Activated T-cell treated with anti-CD3 and anti-CD28 coated beads, Interleukin-2, amount 50 U/mL, for 1 hour (primary cell): ENCODE measurements at places on chromosomes 3 and 15.

DNA sequence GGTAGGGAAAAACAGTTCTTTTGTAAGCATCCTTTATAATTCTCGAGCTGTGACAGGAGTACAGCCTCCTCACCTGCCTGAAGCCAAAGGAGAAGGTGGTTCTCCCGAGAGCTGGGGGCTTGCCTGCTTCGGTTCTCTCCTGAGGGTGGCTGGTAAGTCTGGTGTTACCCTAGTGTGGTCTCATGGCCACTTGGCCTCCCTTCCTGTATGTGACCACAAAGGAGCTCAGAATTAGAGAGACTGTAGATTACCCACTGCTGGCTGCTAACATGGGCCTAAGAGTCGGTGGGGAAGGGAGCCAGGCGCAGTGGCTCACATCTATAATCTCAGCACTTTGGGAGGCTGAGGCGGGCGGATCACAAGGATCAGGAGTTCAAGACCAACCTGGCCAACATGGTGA, 12.6 kb downstream of the PDHB start:
- DNase-seq, result no peak

DNA sequence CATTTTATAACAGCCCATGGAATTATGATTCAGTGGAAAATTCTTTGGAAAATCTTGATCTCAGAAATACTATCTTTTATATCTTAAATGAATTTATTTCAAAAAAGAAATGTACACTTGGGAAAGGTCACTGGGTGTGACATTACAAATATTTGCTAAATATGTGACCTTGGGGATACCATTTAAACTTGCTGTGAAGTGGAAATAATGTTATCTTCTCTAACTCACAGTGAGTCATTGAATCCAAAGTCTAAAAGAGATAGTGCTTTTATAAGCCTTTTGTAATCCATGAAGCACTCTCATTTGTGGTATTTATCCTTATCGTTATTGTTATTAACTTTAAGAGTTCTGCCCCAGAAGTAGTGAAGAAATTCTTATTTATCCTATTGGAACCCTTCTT, 289.8 kb upstream of the SEMA6D start:
- no peak for DNase-seq

DNA sequence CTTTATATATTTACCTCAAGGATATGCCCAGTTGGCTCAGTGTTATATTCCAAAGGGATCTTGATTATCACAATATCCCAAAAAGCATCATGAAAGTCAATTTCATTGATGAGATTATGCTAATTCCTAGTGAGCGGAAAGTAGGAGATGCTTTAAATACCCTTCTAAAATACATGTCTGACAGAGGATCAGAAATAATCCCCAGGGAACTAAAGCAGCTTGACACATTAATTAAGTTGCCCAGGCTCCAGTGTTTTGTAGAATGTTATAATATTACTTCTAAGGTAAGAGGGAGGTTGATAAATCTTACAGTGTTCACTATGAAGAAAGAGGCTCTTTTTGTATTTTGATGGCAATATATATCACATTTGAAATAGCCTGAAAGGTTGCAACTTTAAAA, 767.5 kb upstream of the ROBO1 start:
- no peak for DNase-seq

GRCh38 chr3:138941259-138941885, 5.6 kb downstream of the FOXL2 start:
- no peak for DNase-seq

- DNase-seq, result no peak
These were observed 8.4 kb downstream of the TMOD3 start for GRCh38 chr15:51837792-51838251.

DNA sequence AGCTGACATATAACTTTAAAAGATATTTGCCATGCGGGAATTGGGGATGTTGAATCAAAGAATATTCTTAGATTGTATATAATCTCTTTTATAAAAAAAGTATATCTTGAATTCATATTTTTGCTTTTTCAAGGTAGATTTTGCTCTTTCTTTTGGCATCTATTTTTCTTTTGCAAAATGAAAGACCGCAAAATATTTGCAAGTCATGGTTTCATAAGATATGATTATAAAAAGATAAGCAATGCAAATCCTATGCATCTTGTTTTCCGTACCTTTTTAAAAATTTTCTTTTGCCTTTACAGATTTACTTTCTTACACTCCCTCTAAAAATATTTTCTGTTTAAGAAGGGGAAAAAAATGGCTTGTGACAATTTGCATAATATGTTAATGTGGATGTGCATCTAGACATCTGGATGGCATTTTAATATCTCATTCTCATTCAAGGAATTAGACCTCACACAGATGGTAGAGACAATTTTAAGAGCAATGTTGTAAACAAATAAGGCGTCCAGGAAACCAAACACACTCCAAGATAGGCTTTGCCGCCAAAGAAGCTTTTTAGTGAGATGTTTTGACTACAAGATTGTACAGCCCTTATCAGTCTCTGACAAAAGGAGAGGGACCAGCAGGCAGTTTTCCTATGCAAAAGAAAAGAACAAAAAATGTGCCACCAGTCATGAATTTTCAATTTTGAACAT, 371.1 kb downstream of the CHL1 start:
- no peak for DNase-seq

GRCh38 chr3:52053307-52054304, 2.8 kb downstream of the DUSP7 start:
- peak; percentile 55 for DNase-seq

DNA sequence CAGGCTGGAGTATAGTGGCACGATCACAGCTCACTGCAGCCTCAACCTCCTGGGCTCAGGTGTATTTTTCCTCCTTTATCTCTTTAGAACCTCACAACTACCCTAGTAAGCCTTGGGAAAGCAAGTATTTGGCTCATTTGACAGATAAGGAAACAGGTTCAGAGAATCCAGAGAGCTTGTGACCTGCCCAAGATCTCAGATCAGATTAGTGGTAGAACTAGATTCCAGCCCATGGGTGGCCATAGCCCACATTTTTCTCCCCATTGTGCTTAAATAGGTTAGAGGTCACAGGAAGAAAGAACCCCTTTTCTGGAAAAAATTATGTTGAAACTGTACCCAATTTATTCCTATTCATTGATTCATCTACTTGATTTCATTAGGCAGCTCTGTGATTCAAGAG, 64.3 kb downstream of the TSC22D2 start:
- DNase-seq, result no peak

- DNase-seq, result no peak
These were observed 59.4 kb downstream of the DENND4A start for GRCh38 chr15:65732698-65733097.

DNA sequence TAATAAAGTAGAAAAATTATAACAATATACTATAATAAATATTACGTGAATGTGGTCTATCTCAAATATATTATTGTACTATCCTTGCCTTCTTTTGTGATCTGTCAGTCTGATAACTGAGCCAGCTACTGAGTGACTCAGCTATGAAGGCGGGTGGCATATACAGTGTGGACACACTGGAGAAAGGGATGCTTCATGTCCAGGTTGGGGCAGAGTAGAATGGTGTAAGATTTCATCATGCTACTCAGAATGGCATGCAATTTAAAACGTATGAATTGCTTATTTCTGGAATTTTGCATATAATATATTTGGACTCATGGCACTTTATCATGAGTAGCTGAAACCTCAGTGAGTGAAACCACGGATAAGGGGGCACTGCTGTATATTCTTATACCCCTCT, 172.9 kb upstream of the TBC1D5 start:
- no peak for DNase-seq

GRCh38 chr15:47273864-47274263, 443.4 kb upstream of the SEMA6D start:
- DNase-seq, result no peak

GRCh38 chr3:37571269-37571668, 290.4 kb upstream of the CTDSPL start:
- DNase-seq, result no peak

DNA sequence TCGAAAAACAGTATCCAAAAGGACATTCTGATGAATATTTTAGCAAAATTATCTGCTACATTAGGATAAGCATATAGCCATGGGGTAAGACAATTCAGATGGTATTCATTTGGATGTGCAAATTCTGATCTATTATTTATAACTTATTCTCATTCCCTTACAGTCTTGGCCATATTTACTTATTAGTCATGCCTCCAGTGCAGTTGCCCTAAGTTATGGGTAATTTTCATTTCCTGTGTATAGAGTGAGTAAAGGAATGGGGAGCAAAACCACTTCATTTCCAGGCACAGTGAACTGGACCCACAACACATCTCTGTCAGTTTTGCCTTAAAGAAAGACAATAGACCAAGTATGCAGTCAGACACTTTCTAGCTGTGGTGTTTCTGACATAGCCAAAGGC, 134.3 kb downstream of the POLQ start:
- no peak for DNase-seq

- no peak for DNase-seq
These were observed 16.9 kb upstream of the ZFYVE19 start for GRCh38 chr15:40789999-40790398.

DNA sequence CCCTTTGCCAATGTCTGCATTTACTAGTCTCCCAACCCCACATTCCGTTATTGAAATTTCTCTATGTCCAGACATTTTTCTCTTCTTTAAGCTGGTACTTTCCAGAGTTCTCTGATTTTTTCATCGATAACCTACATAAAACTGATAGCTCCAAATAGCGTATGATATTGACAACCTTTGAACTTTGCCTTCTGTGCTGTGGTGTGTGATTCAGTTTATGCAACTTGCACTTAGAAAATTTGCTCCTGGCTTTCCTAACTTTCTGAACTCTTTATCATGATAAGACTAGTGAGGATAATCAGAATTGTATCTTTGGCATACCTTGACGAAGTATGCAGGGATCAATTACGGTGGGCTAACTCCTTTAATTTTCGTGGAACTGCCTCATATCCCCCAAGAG, 1261.3 kb downstream of the SI start:
- no peak for DNase-seq

- no peak for DNase-seq
These were observed 232.9 kb upstream of the RGMA start for GRCh38 chr15:93321881-93322282.

DNA sequence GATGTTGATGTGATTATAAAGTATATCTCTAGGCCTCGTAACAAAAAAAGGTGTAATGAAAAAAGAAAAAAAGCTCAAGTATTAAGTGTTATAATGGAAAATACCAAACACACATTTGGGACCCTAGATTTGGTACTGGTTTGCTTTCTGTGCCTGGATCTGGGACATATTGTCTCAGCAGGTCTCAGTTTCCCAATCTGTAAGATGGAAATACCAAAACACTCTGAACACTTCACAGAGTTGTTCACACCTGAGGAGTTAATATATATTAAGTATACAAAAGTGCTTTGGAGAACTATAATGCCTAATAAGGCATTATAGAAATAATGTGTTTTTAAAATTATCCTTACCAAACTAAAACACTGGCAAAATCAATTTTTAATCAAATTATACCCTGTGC, 60.0 kb downstream of the CLASP2 start:
- no peak for DNase-seq

GRCh38 chr3:130516645-130517512, at the start of gene COL6A6:
TSS of gene COL6A6 (plus strand) at chr3:130517177. CDS start at chr3:130560365, 43,188 bp downstream.
- DNase-seq, result no peak

- no peak for DNase-seq
These were observed 24.3 kb upstream of the FLNB start for GRCh38 chr3:57983734-57984518.

- no peak for DNase-seq
These were observed 10.1 kb downstream of the ENTPD3 start for GRCh38 chr3:40397129-40397528.
